Stimulated activated CD4-positive, alpha-beta T cell treated with anti-CD3 and anti-CD28 coated beads, TNF-alpha, amount 100 ng/mL, for 4 hours (primary cell): ENCODE measurements at places on chromosomes 6 and 20.

GRCh38 chr6:105352037-105352617 is 50.8 kb downstream of the PREP start:
- no peak for DNase-seq

DNA sequence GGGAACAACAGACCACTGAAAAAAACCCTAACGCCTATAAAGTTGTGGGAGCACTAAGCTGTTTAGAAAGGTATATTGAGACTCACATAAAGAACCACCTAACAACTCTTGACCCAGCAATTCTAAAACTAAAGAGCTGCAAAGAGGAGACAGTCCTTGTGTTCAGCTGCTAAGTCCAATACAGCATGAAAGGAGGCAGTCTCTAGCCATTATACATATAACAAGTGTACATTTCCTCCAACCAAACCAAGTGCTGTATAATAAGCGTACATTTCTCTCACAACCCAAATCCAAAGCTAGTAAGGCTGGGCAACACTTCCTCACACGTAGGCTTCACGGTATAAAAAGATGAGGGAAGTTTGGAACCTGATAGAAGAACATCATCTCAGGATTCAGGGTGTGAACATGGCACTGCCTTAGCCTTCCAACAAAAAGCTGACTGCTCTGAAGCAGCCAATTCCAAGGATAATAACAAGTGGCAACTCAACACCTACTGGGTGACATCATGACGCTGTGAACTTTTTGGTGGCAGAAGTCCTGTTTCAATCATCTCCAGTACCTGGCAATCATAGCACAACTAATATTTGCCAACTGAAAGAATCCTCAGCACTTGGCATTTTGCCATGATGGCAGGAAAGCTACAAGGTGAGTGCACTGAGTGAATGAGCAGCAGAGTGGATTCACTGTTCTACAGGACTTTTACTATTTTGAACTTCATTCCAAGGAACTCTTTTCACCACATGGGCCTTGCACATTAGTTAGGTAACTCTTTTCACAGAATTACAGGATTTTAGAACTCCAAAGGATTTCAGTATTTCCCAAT is 16.6 kb downstream of the TBC1D20 start:
- DNase-seq = no peak

DNA sequence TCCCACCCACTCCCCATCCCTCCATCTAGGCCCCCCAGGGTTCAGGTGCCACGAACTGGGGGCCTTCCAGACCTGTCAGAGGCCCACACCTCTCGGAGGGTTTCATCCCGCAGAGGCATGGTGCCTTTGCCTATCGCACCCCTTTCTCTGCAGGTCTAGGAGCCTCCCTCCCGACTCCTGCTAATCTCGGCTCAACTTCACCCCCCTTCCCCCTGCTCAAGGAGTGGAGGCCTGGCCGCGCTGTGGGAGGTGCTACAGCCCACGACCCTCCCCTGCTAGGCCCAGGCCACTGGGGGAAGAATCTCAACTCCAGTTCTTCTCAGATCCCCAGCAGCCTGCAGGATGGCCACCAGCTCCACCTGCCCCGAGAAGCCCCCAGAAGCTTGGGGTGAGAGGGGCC is at the start of gene TULP1:
TULP1 (minus strand) TSS at position 157 of the 400 bp plus-strand sequence; CDS start at position 119, 38 bp downstream.
- no peak for DNase-seq

DNA sequence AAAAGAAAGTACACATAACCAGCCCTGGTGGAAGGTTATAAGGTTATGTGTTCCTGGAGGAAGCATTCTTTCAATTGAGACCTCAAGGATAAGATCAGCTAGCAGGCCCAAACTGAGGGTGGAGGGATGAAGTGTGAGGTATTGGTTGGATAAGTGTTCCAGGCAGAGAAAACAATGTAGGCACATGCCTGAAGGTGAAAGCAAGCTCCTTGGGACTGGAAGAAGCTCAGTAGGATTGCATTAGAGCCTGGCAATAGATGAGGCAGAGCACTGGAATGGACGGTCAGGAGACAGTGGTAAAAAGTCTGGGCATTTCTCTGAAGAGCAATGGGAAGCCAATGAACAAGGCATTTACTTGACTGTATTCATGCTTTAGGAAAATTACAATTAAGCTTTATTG is 89.9 kb upstream of the SHLD1 start:
- no peak for DNase-seq

DNA sequence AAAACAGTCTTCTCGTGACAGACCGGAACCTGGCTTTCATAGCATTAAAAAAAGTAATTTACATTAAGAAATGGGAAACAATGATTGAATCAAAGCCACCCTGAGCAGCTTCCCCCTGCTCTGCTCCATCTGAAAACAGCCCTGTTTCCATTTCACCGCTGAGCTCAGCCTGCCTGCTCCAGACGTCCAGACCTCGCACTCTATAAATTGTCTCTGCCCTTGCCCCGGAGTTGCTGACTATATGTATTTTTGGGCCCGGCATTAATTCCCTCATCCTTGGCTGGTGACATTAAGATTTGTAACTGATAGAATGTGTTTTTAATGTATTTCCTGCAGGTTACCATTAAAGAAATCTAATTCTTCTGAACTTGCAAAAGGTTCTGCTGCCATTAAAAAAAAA is 22.7 kb upstream of the TCP11 start:
- DNase-seq = no peak

- peak; percentile 18 for DNase-seq
These were observed 27.8 kb downstream of the PAQR8 start for GRCh38 chr6:52389626-52390360.

DNA sequence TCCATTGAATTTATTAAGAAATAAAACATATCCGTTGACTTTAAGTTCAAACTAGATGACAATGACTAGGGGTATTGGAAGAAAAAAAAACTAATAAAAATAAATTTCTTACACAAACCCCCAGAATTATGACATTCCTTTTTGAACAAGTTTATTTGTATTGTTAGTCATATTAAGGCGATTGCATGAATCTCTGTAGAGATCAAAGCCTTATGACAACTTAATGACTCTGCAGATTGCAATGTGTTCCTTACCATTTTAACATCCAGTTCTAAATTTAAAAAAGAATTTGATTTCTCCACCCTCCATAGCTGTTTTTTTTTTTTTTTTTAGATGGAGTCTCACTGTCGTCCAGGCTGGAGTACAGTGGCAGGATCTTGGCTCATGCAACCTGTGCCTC is 189.8 kb upstream of the CEP162 start:
- no peak for DNase-seq

GRCh38 chr6:148223424-148223842 is 119.2 kb upstream of the SASH1 start:
- no peak for DNase-seq

- no peak for DNase-seq
These were observed 8.4 kb downstream of the VSX1 start for GRCh38 chr20:25073544-25073943.

DNA sequence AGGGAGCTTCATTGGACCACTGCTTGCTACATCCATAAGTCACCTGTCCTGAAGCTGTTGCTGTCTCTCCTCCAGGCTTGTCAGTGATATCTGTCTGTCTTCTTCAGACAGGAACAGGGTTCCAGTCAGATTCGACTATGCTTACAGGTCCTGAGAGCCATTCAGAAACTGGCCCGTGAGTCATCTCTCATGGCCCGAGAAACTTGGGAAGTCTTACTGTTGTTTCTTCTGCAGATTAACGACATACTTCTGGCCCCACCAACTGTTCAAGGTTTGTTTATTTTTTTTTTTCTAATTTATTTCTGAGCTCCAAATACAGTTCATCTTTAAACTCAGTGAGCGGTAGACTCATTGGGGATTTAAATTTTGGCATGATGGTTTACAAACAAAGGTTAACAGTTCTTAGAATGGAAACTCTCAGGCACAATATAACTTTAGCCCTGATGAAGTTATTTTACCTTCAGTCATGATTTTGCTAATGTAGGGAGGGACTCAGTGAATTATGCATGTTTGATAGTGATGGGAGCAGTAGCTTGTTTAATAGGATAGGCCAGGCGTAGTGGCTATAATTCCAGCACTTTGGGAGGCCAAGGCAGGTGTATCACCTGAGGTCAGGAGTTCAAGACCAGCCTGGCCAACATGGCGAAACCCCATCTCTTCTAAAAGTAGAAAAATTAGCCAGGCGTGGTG is 24.7 kb downstream of the RALGAPB start:
- no peak for DNase-seq

DNA sequence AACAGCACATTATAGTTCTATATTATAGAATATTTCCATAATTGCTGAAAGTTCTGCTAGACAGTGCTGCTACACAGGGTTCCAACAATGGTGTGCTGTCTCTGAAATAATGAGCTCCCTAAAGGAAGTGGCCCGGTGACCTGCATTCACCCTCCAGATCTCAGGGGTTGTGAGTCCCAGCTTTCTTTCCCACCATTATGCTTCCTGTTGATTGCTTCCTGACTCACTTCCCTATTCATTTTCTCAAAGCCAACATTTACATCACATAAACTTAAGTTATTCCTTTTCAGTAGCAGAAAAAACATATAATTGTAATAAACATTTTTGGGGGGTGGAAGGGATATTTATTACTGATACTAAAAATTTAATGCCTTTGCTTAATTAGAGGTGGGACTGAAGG is 12.9 kb upstream of the CCN6 start:
- no peak for DNase-seq

DNA sequence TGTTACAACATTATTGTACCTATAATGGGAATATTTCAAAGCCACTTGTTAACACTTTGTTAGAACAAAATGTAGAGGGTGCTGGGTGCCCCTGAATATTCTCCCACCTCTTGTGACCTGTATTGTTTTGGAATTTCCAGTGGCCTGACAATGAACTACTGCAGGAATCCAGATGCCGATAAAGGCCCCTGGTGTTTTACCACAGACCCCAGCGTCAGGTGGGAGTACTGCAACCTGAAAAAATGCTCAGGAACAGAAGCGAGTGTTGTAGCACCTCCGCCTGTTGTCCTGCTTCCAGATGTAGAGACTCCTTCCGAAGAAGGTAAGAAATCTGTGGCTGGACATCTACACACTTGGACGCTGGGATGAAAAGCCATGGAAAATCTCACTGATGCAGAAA is 28.9 kb downstream of the PLG start:
- DNase-seq = no peak
